Tracheal epithelial cell (primary cell): ENCODE measurements at places on chromosomes 5 and 9. TPM values are rescaled to one million over a fixed set of nuclear protein-coding genes. Genes with fewer than 3 reads are reported as not detected.

Gene PCDHB3
- 0.21 and 0.48 TPM in 2 replicates for total RNA-seq

Gene PCDHB7
- total RNA-seq: under 0.01 TPM in 1 of 2 replicates, not detected in the other

Gene LCN15
- total RNA-seq: under 0.01 TPM in 1 of 2 replicates, not detected in the other

Gene CENPH
- total RNA-seq: 7.2 and 9.6 TPM in 2 replicates
